Kidney tubule cell (primary cell): ENCODE measurements at places on chromosomes 6 and 20.
A peak's percentile ranks its signal among the peaks of the same experiment; 100 is the strongest.

DNA sequence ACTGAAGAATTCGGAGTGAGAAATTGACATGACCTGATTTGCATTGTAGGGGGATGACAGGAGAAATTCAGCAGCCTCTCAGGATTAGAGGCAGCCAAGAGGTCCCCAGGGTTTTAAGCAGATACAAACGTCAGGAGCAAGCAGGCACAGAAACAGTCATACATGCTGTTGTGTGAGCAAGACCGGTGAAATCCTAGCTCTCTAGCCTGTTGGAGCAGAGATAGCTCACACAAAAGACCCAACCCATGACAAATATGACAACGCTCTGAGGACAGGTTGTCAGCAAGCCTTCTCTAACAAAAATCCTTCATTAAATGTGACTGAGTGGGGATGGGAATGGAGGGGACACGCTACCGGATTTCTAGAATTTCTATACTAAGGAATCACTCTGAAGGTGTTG, 23.0 kb upstream of the AKAP12 start:
- DNase-seq: no peak

DNA sequence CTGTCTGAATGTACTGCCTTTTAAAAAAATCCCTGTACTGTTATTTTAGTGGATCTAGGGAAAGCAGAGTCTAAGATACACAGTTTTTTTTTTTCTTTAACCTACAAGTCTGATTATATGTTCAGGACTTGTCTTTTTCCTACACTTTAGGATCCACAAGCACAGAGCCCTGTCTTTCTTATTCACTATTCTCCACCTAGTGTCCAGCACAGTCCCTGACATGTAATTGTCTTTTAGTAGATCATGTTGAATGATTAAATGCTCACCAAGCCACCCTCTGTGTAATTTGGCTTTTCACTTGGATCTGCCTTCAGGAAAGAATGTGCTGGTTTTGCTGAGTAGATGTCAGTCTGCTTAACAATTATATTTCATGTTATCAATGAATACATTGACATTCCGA, 35.8 kb upstream of the YWHAB start:
- DNase-seq: no peak

DNA sequence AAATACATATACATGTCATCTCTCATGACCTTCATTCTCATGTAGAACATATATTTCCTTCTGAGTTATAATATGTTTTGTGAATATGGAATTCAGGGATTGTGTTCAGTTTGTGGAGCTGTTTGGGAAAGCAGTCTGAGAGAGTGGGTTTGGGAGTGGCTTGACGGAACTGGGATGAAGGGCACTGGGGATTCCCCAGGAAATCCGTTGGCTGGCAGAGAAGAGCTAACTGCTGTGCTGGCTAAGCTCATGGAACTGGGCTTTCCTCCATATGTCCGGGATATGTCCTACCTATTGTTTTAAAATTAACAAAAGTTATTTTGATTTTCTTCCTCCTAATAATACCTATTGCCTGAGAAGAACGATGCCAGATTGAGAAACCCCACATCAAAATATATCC, 359.5 kb upstream of the FLRT3 start:
- peak; percentile 19 for DNase-seq

DNA sequence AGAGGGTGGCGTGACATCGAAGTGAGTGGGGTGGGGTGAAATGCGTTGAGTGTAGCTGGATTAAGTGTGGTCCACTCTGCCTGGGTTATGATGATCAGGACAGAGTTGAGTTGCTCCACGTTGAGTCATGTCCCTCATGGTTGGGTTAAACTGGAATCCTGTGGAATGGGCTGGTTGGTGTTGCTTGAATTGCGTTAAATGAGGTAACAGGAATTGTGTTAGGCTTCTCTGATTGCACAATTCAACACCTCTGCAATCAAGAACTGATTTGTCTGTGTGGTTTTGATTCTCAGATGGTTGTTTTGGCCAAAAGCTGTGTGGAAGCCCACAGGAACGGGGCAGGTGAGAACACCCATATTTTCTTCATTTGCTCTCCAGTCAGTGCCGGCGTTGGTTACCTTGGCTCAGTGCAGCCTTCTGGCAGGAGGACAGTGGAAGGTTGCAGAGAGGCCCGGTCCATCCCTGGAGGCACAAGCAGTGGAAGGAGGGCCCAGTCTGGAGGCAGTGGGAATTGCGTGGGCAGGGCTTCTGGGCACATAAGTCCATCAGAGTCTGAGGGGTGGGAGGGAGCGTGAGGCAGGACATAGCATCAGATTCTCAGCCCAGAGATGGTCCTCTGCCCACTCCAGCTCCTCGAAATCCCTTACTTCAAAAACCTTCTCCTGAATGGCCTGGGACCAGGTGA, 11.6 kb downstream of the NOTCH4 start:
- no peak for DNase-seq

- DNase-seq: no peak
Measured at GRCh38 chr6:44073612-44074438, 53.4 kb downstream of the MRPL14 start.

- DNase-seq: no peak
Measured at GRCh38 chr6:73666393-73666792, 12.6 kb upstream of the SLC17A5 start.

DNA sequence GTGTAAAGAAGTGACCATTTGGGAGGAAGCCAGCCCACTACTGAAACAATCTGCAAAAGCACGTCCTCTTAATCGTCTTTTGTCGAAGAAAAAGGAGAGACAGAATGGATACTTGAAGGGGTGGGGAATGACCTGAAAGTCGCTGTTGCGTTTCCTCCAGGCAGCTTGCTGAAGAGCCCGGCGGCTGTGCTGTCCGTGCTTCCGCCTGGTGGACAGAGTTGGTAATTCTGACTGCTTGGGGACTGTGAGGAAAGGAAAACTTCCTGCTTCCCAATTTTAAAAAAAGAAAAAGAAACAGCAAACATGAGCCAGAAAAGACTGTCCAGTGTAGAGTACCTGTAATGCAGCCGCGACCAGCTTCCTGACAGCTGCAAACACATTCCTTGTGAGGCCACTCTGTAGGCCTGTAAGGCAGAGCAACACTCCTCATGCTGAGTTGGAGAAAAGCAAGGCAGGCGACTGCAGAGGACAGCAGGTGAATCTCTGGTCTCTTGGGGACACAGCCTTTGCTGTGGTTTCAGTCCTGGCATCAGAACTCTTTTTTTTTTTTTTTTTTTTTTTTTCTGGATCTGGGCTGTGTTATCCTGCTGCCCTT, 251.1 kb upstream of the TBX18 start:
- peak; percentile 64 for DNase-seq

- DNase-seq: no peak
Measured at GRCh38 chr20:32537657-32538525, 47.2 kb downstream of the NOL4L start.

- peak; percentile 82 for DNase-seq
Measured at GRCh38 chr6:47413752-47414422, 63.7 kb upstream of the CD2AP start.

GRCh38 chr6:133254552-133255228, 13.5 kb downstream of the EYA4 start:
- DNase-seq: no peak
